AML-193 (cell line): ENCODE measurements at places on chromosomes 2 and 18.
A peak's percentile ranks its signal among the peaks of the same experiment; 100 is the strongest.

GRCh38 chr18:5983488-5983887 lies 88.2 kb upstream of the TMEM200C start:
- no peak for DNase-seq

- peak; percentile 93 for DNase-seq
Observed at GRCh38 chr2:218806346-218806978, 24.5 kb downstream of the CYP27A1 start.

DNA sequence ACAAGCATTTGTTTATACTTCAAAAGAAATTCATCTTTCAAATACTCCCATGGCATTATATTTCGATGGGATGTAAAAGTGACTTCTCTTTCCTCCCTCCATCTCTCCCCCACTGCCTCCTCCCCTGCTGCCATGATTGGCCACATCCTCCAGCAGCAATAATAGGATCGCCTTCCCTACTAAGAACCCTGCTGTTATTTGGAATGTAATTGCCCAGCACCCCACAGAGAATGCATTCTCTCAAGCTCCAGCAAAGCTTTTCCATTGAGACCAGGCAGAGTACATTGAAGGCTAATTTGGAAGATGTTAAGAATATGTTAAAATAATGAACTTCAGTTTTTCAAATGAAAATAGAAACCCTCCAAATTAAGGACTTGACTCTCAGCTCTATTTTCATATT lies 375.4 kb upstream of the ACVR2A start:
- DNase-seq: no peak

GRCh38 chr18:79955302-79956075 lies 4.0 kb upstream of the SLC66A2 start:
- DNase-seq: no peak

GRCh38 chr18:56323673-56324072 lies 314.7 kb downstream of the TXNL1 start:
- no peak for DNase-seq

GRCh38 chr18:46560671-46561045 lies 96.4 kb downstream of the LOXHD1 start:
- DNase-seq: no peak

DNA sequence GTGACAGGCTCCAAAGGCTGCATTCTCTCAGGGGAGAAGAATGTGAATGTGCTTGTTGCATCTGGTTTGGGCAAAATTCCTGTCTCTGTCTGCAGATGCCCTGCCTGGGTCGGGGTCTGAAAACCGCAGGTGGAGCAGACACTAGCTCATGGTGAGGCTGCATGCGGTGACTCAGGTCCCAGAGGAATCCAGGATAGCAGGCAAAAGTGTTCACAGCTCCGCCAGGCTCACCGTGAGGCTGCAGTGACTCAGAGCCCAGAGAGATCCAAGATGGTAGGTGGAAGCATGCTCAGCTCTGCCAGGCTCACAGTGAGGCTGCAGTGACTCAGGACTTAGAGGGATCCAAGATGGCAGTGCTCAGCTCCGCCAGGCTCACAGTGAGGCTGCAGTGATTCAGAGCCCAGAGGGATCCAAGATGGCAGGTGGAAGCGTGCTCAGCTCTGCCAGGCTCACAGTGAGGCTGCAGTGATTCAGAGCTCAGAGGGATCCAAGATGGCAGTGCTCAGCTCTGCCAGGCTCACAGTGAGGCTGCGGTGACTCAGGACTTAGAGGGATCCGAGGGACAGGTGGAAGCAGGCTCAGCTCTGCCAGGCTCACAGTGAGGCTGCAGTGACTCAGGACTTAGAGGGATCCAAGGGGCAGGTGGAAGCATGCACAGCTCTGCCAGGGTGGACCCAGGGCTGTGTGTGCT lies 200.5 kb downstream of the ACKR3 start:
- DNase-seq: no peak

GRCh38 chr18:70195014-70195614 lies 10.4 kb downstream of the RTTN start:
- no peak for DNase-seq

DNA sequence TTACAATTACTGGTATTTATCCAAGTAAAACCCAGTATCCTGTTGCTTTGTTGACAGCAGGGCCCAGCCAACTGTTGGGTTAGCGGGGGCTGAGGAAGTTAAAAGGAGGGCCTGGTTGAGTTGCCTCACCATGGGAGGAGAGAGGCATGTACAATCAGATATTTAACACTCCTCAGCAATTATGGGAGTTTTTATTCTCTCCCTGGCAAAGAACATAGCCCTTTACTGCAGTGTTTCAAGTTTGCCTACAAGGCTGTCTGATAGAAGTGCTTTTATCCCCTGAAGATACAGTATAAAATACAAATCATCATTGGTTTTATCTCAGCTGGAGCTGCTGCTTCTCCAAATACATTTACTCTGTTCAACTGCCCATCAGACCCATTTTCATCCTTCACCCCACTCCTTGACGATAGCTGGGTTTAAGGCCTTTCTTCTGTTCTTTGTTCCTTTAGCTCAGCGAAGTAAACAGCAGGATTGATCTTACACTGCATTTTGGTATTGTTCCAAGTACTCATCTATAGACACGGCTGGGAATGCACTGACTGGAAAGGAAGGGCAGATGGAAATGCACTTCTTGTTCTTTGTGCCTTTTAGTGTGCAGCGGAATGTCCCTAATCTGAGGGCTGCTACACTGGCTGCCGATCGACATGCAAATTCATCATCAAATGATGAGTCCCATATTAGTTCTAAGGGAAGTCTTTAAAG lies 402.5 kb upstream of the SPRED2 start:
- DNase-seq: no peak

- peak; percentile 29 for DNase-seq
Observed at GRCh38 chr2:7243276-7243675, 326.1 kb downstream of the RNF144A start.

- DNase-seq: no peak
Observed at GRCh38 chr2:65957454-65957853, 477.5 kb upstream of the MEIS1 start.

DNA sequence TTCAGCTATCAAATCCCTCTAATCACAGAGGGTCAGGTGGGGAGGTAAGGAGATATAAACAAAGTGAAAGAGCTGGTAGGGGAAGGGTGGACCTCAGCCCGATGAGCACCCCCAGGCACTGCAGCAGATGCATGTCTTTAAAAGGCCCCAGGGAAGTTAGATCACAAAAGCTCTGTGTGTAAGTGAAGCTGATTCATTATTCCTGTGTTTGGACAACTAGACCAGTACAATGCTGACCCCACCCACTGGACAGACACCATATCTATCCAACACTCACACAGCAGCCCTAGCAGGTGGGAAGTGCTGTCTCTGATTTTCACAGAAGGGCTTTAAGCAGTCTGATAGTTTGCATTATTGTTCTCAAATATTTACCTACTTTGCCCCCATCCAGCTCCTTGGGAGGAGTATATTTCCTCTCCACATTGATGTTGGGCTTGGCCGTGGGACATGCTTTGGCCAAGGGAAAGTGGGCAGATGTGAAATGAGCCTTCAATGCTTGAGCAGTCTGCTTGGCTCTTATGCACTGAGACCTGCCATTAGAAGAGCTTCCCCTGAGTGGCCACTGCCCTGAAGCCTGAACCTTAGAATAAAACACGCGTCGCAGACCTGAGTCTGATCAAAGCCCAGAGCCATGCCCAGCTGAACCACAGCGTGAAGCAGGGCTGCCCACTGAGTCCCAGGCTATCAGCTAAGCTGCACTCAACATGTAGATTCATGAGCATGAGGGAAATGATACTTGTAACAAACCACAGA lies 111.4 kb downstream of the COPS8 start:
- no peak for DNase-seq

- DNase-seq: no peak
Observed at GRCh38 chr2:14451312-14451711, 181.2 kb upstream of the LRATD1 start.

- DNase-seq: no peak
Observed at GRCh38 chr2:53051157-53051556, 716.4 kb upstream of the CHAC2 start.

DNA sequence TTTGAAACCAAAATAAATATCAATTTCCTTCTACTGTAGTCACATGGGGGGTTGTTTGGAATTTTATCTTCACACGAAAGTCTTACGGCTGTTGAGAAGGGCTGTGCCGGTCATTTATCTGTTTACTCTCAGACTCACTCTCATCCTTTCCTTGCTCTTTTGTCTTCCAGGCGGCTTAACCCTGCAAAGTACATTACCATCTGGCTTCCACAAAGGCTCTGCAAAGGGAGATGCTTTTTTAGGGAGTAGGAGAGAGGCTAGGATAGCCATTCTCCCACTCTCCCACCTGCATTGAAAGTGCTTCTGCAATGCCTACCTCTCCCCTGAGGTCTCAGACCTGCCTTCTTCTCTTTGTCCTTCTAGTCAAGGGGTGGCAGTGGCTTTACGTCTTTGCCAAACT lies 247.6 kb downstream of the MEIS1 start:
- DNase-seq: no peak

GRCh38 chr2:21657445-21657844 lies 533.7 kb downstream of the TDRD15 start:
- DNase-seq: no peak

- no peak for DNase-seq
Observed at GRCh38 chr2:69456950-69457445, 19.8 kb upstream of the NFU1 start.

- no peak for DNase-seq
Observed at GRCh38 chr2:213959589-213959988, 451.3 kb upstream of the VWC2L start.

GRCh38 chr2:152740743-152741328 lies 22.4 kb downstream of the ARL6IP6 start:
- peak; percentile 83 for DNase-seq

DNA sequence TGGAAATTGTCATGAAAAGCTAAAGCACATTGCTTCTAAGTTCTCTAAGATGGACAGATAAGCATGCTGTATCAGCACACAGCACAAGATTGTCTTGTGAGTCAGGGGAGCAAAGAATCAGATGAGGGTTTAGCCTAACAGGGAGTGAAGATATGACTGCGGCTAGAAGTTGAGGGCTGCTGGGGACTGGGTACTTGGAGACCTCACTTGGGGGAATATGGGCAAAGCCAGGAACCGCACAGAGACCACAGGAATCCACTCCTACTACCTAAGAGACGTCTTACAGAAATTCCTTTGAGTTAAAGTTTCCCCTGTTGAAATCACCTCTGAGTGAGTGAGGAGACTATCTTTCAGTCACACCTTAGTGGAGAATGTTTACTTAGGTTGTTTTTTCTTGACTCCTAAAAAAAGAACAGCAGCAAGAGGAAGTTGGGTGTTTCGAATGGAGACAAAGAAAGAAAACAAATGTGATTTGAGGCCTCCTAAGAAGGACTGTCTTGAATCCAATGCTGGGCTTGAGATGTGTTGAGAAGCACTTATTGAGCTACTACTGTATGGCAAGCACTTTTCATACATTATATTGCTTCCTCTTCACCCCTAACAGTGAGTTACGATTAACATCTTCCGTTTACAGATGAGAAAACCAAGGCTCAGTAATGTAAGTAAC lies 100.7 kb downstream of the ANKRD44 start:
- DNase-seq: no peak

DNA sequence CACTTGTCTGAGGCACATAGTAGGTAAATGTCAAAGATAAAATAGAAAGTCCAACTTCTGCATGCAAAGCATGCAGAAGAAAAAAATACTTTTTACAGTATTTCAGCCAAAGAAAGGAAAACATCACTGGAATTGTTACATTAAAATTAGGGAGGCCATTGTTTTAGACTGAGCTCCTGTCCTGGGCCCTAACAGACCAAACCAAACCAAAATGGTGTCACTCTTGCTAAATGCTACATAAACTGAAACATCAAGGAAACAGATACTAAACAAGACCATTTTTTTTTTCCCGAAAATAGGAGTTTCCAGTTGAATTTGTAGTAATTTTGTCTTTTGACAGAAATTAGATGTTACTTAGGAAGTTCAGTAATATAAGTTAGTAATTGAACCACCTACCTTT lies 508.8 kb downstream of the DSC3 start:
- DNase-seq: no peak

GRCh38 chr2:68689553-68690537 lies 44.8 kb upstream of the ARHGAP25 start:
- DNase-seq: peak; percentile 90

DNA sequence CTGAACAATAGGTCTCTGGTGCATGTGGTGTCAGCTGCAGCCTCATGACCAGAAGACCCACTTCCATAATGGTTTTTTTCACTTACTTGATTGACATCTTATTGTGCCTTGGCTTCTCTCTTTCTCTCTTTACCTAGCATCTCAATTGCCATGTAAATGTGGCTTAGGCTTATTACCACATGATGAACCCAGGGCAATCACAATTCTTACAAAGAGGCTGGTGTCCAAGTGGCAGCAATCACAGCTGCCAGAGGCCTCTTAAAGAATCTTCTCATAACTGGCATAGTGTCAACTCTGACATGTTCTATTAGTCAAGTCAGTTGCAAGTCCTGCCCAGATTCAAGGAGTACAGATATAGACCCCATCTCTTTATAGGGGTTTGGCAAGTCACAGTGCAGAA lies 1224.8 kb downstream of the SUCLG1 start:
- no peak for DNase-seq

GRCh38 chr2:71499691-71500090 lies 46.3 kb downstream of the DYSF start:
- no peak for DNase-seq

- DNase-seq: no peak
Observed at GRCh38 chr18:7133181-7133580, 15.6 kb upstream of the LAMA1 start.

DNA sequence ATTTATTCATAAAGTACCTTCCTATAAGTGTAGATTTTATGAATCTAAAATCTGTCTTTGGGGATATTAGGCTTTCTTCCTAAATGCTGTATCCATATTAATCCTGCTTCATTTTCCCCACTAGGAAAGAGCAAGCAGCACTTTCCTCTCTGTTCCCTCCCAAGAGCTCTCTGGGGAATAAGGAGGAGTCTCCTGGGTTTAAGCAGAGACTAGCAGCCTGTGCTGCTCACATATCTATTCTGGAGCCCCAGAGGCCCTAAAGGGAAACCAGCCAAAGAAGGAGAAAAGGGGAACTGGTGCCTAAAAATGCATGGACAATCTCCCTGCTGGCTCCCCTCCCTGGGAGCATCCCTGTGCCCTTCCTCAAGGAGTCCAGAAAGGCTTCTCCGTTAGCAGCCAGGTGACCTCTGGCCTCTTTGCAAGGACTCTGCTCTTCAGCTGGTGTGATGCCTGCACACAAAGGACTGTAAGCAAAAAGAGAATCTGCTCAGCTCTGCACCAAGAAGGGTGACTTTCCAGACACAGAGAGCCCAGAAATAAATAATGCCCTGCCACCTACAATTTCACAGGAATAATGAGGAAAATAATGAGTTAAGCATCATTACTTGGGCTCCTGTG lies 270.6 kb downstream of the SS18 start:
- no peak for DNase-seq

GRCh38 chr2:102686479-102687439 lies 67.4 kb downstream of the SLC9A2 start:
- peak; percentile 64 for DNase-seq

DNA sequence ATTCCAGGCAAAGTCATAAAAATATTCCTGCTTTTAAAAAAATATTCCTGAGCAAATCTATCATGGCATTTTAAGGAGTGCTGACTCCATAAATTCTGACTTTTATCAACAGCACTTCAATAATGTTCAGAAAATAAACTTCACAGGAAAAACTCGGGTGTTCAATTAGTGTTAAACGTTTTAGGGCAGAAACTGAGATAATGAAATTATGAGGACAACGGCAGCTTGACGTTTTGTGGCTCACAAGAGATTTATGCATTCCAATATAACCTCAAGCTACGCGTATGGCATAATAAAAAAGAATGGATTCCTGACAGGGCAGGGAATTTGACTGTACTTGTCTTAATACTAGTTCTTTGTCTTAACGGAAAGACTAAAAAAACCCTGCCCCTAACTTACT lies 133.2 kb downstream of the ICOS start:
- no peak for DNase-seq
